Tracheal epithelial cell (primary cell): ENCODE measurements at places on chromosomes 16 and 17. TPM values are rescaled to one million over a fixed set of nuclear protein-coding genes. Genes with fewer than 3 reads are reported as not detected.

The MT1A gene
- total RNA-seq = not detected in 2 replicates

The MT4 gene
- total RNA-seq = not detected in 2 replicates

The LPO gene
- total RNA-seq = 0.21 TPM in 1 of 2 replicates, not detected in the other

The NEUROD2 gene
- not detected in 2 replicates for total RNA-seq
